B cell (primary cell): ENCODE measurements at places on chromosomes 6 and 20. TPM values are rescaled to one million over a fixed set of nuclear protein-coding genes. Genes with fewer than 3 reads are reported as not detected.

- no peaks in the 10 kb centered on the region for H3K27me3 ChIP-seq
- H3K36me3 ChIP-seq = no peaks in the 10 kb centered on the region
- no peaks in the 10 kb centered on the region for H3K4me1 ChIP-seq
- DNase-seq = no peak
These were observed 57.8 kb downstream of the FOXA2 start for GRCh38 chr20:22526512-22527012.

GRCh38 chr6:37204014-37204751 lies 34.2 kb downstream of the PIM1 start:
- no peaks in the 10 kb centered on the region for H3K27me3 ChIP-seq
- no peak for DNase-seq

DNA sequence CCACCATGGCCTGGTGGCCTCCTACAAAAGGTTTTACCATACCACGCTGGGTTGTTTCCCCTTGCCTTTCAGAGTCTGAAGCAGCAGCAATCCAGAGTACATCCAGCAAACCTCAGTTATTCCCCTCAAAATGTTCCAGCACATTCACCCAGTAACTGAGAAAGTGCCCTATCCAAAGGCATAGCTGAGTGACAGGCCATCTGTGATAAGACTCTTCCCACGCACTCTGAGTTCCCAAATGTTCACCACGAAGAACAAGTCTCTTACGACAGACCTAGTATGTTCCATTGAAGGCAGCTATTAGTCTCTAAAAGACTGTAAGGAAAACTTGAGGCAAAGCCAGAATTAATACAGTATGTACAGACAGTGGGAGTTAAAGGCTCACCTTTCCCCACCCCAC lies 31.6 kb upstream of the C20orf144 start:
- no peaks in the 10 kb centered on the region for H3K4me1 ChIP-seq
- H3K36me3 ChIP-seq = no peaks in the 10 kb centered on the region
- no peaks in the 10 kb centered on the region for H3K27me3 ChIP-seq
- DNase-seq = no peak

GRCh38 chr20:57013741-57014140 lies 252.7 kb downstream of the BMP7 start:
- no peak overlapping the region for H3K4me3 ChIP-seq
- H3K4me1 ChIP-seq = no peaks in the 10 kb centered on the region
- H3K27ac ChIP-seq = no peak overlapping the region
- H3K36me3 ChIP-seq = no peaks in the 10 kb centered on the region

GRCh38 chr6:158061709-158062461 lies 80.2 kb downstream of the SYNJ2 start:
- no peak for DNase-seq
- H3K4me3 ChIP-seq = no peak overlapping the region
- H3K27me3 ChIP-seq = no peaks in the 10 kb centered on the region
- H3K4me1 ChIP-seq = no peaks in the 10 kb centered on the region

DNA sequence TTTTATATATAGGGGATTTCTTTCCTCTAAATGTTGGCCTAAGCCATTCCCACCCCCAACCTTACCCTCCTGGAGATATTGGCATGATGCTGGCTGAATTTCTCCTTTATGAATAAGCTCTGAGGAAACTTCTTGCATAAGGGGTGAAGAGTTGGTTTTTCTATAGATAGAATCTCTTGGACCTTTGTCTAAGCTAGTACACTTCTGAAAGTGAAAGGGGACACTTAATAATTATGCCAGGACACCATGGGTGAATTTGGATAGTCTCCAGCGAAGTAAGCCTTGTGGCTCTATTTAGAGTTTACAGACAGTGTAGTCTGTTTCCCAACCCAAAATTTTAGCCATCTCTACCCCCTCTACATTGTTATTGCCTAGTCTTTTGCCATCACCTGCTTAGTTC lies 27.1 kb upstream of the FABP7 start:
- no peaks in the 10 kb centered on the region for H3K36me3 ChIP-seq
- H3K4me1 ChIP-seq = peaks cover 7% of the 10 kb centered on the region
- DNase-seq = no peak
- H3K4me3 ChIP-seq = no peak overlapping the region
- no peaks in the 10 kb centered on the region for H3K27me3 ChIP-seq

GRCh38 chr6:169864148-169865020 lies 113.0 kb downstream of the ERMARD start:
- H3K36me3 ChIP-seq = no peaks in the 10 kb centered on the region
- no peak overlapping the region for H3K27ac ChIP-seq

- no peak overlapping the region for H3K4me3 ChIP-seq
- no peaks in the 10 kb centered on the region for H3K27me3 ChIP-seq
- peaks cover 2% of the 10 kb centered on the region for H3K36me3 ChIP-seq
- DNase-seq = no peak
- H3K27ac ChIP-seq = peak overlapping the region; percentile 67
These were observed 89.3 kb downstream of the L3MBTL3 start for GRCh38 chr6:130107710-130108109.

DNA sequence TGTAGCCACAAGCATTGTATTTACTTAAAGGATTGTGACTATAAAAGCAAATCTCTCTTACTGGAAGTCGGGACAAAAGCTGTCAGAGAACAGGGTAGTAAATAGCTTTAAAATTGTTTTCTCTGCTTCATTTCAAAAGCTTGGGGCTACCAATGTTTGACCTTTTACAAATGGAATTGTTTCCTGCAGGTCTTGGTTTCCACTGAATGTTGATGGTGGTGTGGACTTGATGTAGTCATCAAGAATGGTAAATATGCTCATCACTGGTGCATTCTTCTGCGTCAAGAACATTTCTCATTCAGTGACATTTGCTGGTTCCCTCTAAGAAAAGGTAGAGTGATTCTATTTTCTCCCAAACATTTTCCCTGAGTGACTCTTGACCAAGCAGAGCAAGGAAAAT lies 435.4 kb upstream of the KHDRBS2 start:
- H3K4me3 ChIP-seq = no peak overlapping the region
- H3K36me3 ChIP-seq = no peaks in the 10 kb centered on the region
- H3K27ac ChIP-seq = no peak overlapping the region
- H3K27me3 ChIP-seq = no peaks in the 10 kb centered on the region
- no peak for DNase-seq
- H3K4me1 ChIP-seq = no peaks in the 10 kb centered on the region

DNA sequence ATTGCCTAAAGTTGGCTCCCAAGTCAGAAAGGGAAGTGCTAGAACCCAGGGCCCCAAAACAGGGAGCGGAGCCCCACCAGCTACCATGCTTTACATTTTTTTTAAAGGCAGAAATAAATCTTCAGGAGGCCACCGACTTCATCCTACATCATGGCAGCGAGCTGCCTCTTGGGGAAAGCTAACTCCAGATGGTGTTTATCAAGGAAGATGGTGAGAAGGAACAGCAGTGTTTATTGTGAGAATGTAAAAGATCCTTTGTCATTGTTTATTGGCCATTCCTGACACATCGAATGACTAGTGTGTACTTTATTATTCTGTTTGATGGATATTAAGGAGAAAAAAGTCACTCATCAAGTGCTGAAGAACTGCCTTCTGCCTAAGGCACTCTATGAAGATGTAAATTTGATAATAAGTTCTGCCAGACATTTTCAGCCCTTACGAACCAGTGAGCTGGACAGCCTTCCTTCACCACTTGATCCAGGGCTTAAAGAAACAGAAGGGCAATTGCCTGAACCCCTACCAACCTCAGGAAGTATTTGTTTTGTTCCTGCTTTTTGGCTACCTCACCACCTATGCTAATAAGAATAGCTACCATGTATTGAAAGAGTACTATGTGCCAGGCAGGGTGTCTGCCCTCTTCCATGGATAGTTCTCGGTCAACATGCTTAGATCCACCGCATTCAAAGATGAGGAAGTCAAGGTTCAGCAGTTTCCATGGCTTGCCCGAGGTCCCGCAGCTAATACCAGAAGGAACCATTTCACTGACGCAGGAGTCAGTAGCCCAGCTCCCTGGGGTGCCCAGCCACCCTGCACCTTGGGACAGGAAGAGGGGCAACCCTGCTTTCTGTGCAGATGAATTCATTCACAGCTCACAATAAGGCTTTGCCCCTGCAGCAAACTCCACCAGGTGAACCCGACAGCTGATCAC lies 194.7 kb upstream of the RREB1 start:
- no peaks in the 10 kb centered on the region for H3K27me3 ChIP-seq
- H3K4me1 ChIP-seq = peaks cover 5% of the 10 kb centered on the region
- no peak for DNase-seq
- no peak overlapping the region for H3K27ac ChIP-seq
- no peaks in the 10 kb centered on the region for H3K36me3 ChIP-seq

DNA sequence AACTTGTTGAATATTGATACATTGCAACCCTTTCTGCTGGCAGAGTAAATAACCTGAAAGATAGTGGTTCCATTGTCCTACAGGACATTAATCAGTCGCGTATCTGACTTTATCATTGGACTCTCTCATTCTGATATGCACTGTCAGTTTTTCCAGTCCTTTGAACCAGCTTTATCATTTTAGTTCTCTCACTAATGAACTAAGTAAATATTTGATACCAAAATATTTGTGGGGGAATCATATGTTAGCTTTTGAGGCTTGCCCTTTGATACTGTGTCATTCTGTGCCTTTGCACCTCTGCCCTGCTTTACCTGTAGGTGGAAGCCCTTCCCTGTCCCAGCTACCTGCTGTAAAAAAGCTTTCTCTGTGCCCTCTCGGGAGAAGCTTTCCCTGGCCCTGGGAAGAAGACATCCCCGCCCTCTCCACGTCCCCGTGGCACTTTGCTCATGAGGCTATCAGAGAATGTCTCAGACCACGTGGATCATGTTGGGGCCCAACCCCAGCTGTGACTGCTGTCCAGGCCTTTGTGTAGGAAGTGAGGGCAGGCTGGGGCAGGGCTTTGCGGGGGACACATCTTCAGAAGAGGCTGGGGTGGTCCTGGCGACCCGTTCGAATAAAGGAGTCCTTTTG lies 117.8 kb upstream of the NXT1 start:
- H3K36me3 ChIP-seq = no peaks in the 10 kb centered on the region
- H3K4me1 ChIP-seq = no peaks in the 10 kb centered on the region
- H3K27me3 ChIP-seq = no peaks in the 10 kb centered on the region
- no peak overlapping the region for H3K4me3 ChIP-seq

DNA sequence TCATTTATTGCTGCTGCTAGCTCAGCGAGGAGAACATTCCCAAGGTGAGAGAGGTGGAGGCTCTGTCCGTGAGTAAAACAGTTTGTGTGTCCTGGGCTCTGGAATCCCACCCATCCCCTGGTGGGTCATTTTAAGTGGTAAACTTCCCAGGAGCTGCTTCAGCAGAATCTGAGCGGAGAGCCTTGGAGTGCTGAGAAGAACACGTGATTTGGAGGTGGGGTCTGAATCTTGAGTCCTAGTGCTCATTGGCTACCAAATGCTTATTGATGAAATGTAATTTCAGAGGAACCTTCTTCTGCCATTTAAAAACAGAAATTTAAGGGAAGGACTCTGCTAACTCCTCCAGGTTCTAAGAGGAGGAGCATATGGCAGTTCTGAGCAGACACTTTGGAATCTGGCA lies 132.4 kb downstream of the CDH26 start:
- DNase-seq = no peak
- no peaks in the 10 kb centered on the region for H3K4me1 ChIP-seq
- H3K36me3 ChIP-seq = no peaks in the 10 kb centered on the region
- H3K27ac ChIP-seq = no peak overlapping the region

DNA sequence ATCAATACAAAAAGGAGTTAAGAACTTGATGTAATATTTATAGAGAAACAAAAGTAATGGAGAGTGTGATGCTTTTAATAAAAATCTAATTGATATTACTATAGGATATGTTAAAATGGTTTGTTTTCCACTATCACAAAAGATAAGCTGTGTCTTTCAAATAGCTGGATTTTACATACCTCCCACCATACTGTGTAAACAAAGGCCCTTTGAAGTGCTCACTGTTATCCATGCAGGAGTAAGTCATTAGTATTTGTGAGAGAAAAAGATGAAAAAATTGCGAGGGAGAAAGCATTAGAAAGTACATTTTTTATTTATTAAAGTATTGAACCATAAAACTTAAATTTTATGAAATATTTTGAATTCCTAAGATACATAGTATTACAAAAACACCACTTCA lies 733.0 kb downstream of the GRIK2 start:
- H3K4me1 ChIP-seq = no peaks in the 10 kb centered on the region
- H3K27me3 ChIP-seq = no peaks in the 10 kb centered on the region
- H3K4me3 ChIP-seq = no peak overlapping the region
- no peak overlapping the region for H3K27ac ChIP-seq
- no peak for DNase-seq

SH3BGRL2 gene
- polyA plus RNA-seq = 0.01 and 0.23 TPM in 2 replicates

PDE7B gene
- 2.6 TPM in 2 replicates for polyA plus RNA-seq

LHFPL5 gene
- not detected in 2 replicates for polyA plus RNA-seq

SRC gene
- polyA plus RNA-seq = 6.5 and 11.8 TPM in 2 replicates

SLC17A2 gene
- not detected in 2 replicates for polyA plus RNA-seq

ALDH5A1 gene
- polyA plus RNA-seq = 5.4 and 5.7 TPM in 2 replicates

NEU1 gene
- 35.1 and 47.2 TPM in 2 replicates for polyA plus RNA-seq

MAN1A1 gene
- 5.1 and 11.1 TPM in 2 replicates for polyA plus RNA-seq
